ENCODE measurements at places on chromosomes 7 and 10.

- DNase-seq = no peak
Observed at GRCh38 chr7:4144172-4144701, 537.9 kb upstream of the FOXK1 start.

DNA sequence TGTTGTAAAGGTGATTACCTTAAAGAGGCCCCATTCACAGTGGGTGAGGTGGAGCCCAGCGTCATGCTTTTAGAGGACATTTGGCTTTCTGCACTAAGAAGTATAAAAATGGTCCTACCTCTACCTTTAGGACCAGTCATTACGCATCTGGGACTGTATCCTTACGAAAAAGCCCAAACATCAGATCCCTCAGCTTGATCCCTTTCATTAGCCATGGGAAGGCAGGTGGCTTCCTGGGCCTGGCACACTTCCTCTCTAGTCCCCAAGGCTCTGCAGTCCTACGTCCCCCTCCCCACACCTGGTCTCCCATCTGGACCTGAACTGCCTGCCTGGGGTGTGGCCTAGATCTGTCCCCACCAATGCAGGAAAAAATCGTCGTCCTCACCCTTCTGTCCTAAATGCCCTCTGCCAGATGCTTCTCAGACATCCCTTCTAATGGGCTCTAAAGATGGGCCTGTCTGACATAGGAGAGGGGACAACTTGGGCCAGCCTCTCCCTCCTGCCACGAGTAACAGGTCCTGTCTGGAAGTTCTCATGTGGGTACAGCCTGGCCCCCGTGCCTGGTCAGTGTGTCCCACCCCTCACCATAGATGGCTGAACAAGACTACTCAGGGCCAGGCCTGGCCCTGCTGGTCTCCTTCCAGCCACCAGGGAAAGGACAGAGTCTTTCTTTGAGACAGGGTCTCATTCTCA lies 11.8 kb upstream of the SLC18A3 start:
- DNase-seq = no peak

DNA sequence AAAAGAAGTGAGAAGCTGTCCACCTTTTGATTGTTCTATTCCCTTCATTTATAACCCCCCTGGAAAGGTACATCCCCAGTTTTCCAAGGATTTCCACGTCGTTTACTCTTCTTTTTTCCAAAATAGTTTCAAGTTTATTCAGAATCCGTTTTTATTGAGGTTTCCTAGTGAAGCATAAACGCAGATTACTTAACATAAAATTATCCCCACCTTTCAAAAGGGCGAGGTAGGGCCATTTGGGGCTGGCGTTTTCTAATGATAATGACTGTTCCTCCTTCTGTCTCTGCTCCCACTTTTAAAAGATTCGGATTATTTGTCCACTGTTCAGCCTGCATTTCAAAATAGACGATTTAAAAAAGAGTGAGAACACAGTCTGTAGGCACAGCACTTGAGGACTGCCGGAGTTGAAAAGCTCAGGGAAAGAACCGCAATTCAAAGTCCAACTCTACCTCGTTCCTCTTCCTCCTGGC lies 165.2 kb upstream of the PPP1R3A start:
- no peak for DNase-seq

GRCh38 chr7:41731493-41732435 lies 28.9 kb upstream of the INHBA start:
- no peak for DNase-seq

DNA sequence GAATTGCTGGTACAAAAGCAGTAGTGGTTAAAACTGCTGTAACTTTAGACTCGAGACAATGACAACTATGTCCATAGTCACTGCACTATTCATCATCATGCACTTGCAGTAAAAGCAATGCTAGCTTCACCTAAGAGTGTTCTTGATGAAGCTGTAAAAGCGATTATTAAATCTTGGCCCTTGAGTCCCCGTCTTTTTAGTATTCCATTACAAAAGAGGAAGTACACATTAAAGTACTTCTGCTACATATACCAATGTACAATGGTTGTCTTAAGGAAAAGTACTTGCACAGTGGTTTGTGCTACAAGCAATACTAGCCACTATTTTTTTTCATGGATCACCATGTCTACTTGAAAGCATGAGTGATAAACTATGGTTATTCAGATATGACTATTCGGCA lies 78.3 kb downstream of the ATAD1 start:
- DNase-seq = no peak

- no peak for DNase-seq
Observed at GRCh38 chr7:102933763-102934162, 21.0 kb downstream of the LRRC17 start.

GRCh38 chr10:34507217-34507616 lies 307.9 kb downstream of the PARD3 start:
- DNase-seq = no peak

GRCh38 chr10:53233749-53234148 lies 461.2 kb upstream of the MBL2 start:
- no peak for DNase-seq

DNA sequence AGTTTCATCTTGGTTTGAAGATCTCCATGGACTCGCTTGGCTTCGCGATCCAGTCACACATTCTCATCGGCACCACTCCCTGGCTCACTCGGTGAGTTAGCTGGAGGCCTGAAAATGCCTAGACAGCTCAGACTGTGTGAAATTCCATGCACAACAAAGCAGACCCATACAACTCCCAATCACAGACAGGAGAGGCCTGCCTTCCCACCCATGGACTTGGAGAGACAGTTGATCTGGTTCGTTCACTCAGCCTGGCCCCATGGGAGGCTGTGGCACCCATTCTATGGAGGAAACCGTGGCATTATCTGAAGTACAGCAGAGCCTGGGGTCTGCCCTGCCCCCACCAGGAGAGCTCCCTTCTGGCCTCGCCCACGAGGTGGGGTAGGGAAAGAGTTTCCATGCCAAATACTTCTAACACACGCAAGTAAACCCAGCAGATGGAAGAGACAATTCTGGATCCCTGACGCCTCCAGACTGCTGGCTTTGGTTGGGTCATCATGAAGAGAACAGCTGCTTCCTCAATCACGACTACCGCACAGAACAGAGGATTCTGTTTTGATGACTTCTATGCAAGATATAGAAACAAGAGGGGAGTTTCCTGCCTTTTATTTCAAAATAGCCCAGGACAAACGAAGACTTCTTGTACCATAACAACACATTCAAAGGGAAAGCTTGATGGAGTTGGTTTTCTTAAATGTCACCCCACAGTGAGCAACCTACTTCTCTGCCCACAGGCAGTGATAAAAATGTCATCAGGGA lies 15.9 kb downstream of the FAM53B start:
- no peak for DNase-seq

- DNase-seq = no peak
Observed at GRCh38 chr7:157977306-157977705, 610.3 kb downstream of the PTPRN2 start.

- DNase-seq = no peak
Observed at GRCh38 chr7:43511029-43511428, 71.9 kb upstream of the STK17A start.

- DNase-seq = no peak
Observed at GRCh38 chr10:18352175-18352574, 212.0 kb downstream of the CACNB2 start.

DNA sequence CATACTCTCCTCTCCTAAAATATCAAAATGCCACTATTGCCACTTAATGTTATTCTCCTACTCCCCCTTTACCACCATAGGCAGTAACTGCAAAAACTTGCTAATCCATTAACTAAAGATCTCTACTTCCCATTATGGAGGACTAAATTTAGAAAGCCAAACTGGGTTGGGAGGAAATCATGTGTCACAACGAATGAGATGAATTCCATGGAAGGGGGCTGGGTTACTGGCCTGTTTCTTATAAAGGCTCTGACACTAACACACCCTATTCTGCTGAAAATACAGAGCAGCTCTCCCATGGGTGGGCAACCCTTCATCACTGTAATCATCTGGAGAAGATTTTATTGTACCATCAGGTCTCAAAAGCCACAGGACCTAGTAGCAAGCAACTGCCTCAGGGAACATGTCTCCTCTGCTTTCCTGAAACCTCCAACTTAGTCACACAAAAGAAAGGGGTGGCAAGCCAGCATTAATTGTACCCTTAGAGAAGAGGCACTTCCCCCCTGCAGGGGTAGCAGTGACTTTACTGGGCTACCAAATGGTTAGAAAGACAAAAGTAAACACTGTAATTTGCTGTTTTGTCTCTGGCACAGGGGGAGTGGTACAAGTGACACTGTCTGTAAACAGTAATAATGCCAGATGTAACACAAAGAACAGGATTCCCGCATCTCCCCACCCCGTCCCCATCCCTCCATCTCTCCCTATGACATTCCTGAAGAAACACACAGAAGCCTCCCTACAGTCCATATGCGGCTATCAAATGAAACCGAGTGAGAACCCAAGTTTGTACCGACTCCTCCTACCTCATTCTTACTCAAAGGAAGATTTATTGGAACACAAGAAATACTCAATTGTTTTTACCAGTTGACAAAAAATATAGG lies 81.6 kb downstream of the ARMH3 start:
- no peak for DNase-seq

DNA sequence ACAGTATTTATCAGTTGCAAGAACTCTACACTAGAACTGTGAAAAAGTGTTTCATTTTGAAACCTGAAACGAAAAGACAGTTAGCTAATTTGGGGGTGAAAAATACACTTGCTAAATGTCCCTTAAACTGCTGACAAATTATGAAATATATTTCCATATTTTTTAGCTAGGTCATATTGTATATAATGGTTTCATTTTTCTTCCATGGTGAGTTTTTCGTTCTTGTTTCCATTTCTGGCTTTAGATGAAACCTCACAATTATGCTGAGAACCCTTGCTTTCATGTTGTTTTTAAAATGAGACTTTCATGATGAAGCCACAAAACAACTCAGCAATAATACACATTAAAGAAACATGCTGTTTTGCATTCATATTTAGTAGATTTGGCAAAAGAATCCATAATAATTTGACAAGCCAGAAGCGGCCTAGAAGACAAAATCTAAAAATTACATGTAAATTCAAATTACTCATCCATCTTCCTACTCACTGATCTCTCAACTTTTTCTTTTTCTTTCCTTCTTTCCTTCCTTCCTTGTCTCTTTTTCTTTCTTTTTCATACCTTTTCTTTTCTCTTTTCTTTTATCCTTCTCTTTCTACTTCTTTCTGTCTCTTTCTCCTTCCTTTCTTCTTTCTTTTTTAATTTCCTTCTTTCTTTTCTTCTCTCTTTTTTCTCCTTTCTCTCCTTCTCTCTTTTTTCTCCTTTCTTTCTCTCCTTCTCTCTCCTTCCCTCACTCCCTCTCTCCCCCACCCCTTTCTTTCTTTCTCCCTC lies 46.5 kb upstream of the ITGB8 start:
- DNase-seq = no peak

- no peak for DNase-seq
Observed at GRCh38 chr7:153190986-153191385, 431.4 kb downstream of the ACTR3B start.

GRCh38 chr10:85618841-85619240 lies 747.8 kb downstream of the GRID1 start:
- no peak for DNase-seq

DNA sequence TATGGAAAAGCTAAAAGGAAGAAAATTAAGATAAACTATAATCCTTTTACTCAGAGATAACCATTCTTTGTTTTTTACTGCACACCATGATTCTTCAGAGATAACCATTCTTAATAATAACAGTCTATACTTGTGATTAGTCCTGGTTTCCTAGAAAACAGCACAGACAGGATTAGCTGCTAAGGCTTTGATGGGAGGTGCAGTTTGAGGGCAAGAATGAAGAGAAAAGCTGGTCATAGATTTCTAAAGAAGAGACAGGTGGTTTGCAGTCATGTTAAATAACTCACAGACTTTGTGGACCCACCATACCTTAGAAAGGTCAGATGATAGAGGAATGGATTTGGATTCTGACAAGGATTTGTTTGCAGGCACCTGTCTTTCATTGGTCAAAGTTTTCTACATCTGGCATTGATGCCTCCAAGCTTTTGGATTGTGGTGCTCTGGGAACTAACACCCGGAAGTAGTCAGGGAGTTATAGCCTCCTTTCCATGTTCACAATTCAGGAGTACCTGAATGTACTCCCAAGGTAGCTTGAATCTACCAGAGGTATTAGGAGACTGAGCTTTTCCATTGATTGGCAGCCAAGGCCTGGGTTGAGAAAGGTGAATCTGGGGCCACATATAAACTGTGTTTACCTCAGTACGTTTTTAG lies 3.7 kb downstream of the SMC3 start:
- DNase-seq = no peak

DNA sequence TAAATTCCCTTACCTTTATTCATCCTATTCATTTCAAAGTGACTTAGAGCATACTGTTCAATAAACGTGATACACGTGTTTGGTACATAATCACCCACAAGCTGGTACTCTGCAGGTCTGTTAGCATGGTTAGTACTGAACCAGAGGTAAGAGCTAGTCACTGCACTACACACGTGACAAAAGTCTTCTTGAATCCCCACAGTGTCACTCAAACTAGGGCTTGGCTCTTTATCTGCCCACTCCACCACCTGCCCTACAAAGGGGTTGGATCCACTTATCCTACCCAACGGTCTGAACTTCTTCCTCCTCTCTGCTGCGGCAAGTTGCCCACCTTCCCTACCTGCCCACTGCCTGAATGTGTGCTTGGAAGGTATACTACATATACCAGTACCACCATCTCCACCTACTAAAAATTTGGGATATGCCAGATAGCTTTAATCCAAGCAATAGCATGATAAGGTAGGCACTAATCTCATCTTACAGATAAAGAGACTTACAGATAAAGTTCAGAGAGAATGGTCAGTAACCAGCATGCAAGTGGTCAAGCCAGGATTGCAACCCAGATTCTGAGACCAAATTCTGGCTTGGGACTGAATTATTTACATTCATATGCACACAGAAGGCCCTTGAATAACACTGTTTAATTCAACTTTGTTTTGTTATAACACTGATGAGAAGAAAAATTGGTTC lies 92.2 kb downstream of the SGMS1 start:
- no peak for DNase-seq

- DNase-seq = no peak
Observed at GRCh38 chr10:92692080-92692671, 2.4 kb downstream of the HHEX start.

DNA sequence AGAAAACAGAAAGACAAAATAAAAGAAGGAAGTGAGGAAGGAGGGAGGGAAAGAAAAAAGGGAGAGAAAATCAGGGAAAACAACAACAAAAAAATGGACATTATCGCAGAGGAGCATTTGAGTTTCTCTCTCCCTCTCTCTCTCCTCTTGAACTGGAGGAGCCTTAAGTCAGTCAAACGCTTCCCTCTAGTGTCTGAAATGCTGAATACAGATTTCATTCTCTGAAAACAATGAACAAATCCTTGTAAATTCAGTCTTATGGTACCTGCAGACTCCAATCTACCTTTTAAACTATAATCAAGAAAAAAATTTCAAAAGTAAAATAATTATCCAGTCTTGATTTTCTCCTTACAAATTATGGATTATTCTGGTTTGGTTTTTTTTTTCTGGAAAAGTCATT lies 89.2 kb upstream of the PFKP start:
- no peak for DNase-seq

GRCh38 chr7:99111591-99111990 lies 32.3 kb downstream of the SMURF1 start:
- DNase-seq = no peak

- no peak for DNase-seq
Observed at GRCh38 chr10:119006451-119007210, 22.9 kb upstream of the NANOS1 start.

GRCh38 chr7:79495544-79496272 lies 42.2 kb upstream of the MAGI2 start:
- DNase-seq = no peak

GRCh38 chr10:108633046-108633445 lies 1290.3 kb downstream of the XPNPEP1 start:
- no peak for DNase-seq

Measured in activated CD4-positive, alpha-beta T cell treated with anti-CD3 and anti-CD28 coated beads for 4 hours (primary cell).